ENCODE measurements at places on chromosomes 11 and 22.

GRCh38 chr11:12890476-12890875 lies 118.6 kb upstream of the RASSF10 start:
- no peak for DNase-seq

- DNase-seq = no peak
Measured at GRCh38 chr22:36300396-36301212, 47.7 kb downstream of the APOL1 start.

DNA sequence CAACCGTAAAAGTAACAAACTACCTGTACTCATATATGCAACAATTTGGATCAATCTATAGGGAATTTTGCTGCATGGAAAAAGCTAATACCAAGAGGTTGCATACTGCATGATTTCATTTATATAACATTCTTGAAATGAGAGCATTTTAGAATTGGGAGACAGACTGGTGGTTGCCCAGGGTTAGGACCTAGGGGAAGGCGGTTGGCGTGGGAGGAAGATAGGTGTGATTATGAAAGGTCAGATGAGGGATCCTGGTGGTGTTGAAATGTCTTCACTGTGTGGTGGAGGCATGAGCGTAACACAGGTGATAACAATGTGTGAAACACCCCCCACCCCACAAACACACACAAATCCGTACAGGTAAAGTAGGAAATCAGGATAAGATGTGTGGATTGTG lies 176.6 kb upstream of the ZBED5 start:
- no peak for DNase-seq

DNA sequence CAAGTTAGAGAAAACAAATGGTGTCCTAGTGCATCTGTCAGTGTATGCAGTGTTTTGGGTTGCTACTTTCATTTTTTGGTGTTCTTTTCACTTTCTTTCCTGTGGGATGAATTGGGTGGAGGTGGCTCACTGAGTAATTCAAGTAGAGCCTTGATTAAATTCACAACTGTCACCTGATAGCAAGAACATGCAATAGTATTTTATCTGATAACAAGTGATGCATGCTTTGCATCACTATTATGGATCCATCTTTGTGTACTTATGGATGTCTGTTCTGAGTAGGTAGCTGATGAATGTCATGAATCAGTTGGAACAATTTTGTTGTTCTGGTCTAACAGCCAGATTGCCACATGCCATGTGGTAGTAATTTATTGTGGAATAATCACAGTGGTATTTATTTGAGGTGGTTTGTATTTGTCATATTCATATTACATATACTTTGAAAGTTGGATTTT lies 87.5 kb downstream of the DDX10 start:
- DNase-seq = no peak

DNA sequence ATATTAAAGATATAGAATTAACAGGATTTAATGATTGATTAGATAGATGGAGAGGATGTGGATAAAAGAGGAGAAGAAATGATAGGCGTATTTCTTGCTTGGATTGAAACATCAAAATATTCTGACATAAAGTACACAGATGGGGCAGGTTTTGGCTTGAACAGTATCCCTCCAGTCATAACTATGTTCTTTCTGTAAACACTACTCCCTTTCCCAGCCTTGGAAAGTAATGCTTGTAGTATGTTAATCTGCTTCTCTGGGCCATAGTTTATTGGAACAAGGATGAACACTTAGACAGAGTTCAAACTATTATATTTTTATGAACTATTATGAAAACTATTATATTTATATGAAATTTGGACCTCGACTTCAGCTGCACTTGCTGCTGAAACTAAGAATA lies 419.2 kb downstream of the AASDHPPT start:
- no peak for DNase-seq

- DNase-seq = no peak
Measured at GRCh38 chr11:60848714-60849151, 6.8 kb downstream of the CCDC86 start.

DNA sequence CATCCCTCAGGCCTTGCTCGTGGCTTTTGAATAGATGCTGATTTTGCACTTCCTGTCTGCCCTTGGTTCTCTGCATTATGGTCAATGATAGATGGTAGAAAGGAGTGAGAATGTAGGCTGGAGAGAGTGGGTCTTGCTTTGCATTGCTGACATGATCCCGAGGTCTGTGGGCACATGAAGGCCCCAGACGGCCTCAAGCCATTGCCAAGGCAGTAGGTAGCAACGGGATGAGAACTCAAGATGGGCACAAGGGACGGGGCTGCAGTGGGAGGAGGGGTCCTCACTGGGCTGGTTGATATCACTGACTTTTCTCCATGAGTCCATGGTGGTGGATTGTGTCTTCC lies 54.0 kb downstream of the GAB4 start:
- no peak for DNase-seq

DNA sequence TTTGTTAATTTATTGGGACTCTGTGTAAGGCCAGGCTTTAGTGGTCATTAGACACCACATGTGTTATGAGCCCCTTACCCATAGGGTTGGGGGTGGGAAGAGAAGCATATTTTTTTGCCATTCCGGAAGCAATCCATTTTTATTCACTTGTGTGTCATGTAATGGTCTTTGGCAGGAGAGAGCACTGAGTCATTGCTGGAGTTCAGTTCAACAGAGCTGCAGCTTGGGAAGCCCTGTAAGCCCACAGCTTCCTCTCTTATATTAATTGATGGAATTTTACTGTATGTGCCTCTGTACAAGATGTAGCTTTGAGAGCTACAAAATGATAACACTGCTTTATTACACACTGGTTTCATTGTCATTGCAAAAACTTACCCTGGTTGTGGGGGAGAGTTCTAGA lies 177.3 kb upstream of the SORL1-AS1 start:
- no peak for DNase-seq

DNA sequence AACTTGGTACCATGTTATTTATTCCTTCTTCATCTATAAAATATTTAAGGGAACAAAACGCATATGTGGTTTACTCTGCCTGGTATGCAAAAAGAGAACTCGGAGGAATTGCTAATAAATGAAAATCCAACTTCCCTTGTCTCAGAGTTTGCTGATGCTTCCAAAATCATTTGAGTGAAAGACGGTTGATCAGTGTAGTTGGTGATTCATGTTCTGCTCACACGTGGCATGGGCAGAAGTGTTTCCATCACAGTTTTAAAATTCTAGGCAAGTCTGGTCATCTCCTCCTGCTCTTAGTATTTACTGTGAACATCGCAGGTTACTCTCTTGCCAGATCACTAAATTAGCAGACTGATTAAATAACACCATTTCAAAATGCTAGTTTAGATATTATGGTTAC lies 11.9 kb upstream of the PARVB start:
- no peak for DNase-seq

DNA sequence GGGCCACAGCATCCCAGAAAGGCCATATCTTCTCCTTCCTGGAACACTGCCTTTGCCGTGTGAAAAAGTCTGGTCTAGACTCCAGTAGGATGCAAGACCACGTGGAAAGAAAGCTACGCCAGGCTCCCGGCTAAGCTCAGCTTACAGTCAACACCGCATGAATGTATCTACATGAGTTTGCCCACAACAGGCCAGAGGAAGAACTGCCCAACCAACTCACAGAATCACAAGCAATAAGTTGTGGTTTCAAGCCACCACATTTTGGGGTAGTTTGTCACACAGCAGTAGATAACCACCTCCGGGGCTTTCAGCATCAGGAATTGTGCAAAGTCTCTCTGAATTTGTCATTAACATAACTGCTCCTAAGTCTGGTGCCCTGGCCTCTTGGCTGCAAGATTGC lies 27.3 kb downstream of the HSPA8 start:
- DNase-seq = no peak

GRCh38 chr11:84673753-84674152 lies 953.4 kb downstream of the DLG2 start:
- no peak for DNase-seq

- no peak for DNase-seq
Measured at GRCh38 chr22:28759861-28760560, 12.5 kb upstream of the CCDC117 start.

GRCh38 chr22:48496226-48496845 lies 1331.3 kb downstream of the BRD1 start:
- no peak for DNase-seq

DNA sequence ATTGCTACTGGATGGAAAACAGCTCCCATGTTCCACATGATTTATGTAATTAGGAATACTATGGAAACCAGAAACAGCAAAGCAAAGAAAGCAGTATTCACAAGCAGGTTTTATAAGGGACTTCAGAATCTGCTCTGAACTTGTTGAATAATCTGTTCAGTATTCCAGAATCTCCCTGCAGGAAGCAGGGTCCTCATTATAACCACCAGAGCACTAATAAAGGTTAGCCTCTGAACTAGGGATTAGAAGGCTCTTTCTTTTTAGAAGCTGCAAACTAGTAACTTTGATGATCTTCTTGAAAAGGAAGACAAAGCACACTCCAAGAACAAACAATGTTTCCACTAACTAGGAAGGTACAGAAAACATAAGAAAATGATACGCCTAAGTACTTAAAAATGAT lies 125.8 kb downstream of the DCDC1 start:
- no peak for DNase-seq

- no peak for DNase-seq
Measured at GRCh38 chr11:124233376-124233775, 7.5 kb upstream of the OR8G1 start.

- DNase-seq = no peak
Measured at GRCh38 chr22:20159076-20159475, 8.2 kb upstream of the CCDC188 start.

DNA sequence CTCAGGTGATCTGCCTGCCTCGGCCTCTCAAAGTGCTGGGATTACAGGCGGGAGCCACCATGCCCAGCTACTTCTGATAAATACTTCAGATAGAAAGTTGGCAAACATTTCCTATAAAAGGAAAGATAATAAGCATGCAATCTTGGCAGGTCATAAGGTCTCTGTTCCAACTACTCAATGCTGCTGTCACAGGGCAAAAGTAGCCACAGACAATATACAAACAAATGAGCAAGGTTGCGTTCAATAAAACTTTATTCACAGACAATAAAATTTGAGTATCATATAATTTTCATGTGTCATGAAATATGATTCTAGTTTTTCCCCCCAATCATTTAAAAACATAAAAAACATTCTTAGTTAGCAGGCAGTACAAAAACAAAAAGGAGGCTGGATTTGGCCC lies 53.1 kb upstream of the CLNS1A start:
- DNase-seq = no peak

GRCh38 chr11:115317277-115318185 lies 186.7 kb downstream of the CADM1 start:
- DNase-seq = no peak

DNA sequence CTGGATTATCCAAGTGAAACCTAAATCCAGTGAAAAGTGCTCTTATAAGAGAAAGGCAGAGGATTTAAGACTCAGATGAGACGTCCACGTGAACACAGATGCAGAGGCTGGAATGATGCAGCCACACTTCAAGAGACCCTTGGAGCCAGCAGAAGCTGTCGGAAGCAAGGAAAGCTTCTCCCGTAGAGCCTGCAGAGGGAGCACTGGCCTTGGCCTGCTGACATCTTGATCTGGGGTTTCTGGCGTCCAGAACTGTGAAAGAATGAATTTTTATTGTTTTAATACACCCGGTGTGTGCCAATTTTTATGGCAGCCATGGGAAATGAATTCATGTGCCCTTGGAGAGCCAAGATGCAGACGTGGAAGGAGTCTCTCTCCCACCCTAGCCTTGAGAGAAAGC lies 407.0 kb upstream of the B3GAT1 start:
- no peak for DNase-seq

- no peak for DNase-seq
Measured at GRCh38 chr22:49956914-49957825, 3.4 kb upstream of the PIM3 start.

GRCh38 chr22:46799626-46800025 lies 37.2 kb downstream of the TBC1D22A start:
- no peak for DNase-seq

- no peak for DNase-seq
Measured at GRCh38 chr11:120040151-120040840, 97.6 kb downstream of the TRIM29 start.

DNA sequence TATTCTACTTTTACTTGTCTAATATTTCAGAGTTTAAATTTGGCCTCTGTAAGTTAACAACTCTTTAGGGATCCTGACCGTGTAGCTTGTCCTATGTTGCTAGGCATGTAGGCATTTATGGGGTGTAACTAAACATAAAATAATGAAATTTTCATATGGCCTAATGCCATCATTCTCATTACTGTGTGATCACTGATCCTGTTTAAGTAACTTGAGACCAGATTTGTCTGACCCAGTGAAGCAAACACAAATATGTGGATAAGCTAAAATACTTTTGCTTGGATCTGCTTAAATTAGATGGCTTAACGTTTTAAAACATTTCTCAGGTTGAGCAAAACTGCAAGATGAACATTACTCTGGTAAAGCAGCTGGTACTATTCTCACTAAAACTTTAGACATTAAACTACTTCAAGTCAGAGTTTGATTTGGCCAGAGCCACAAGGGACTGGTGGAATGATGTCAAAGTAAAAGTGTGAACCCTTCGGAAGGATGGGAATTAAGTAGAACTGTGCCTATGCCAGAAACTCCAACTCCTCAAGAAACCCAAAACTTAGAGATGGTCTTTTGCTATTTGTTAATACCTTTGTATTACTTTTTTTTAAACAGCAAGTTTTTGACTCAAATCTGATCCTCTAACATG lies 12.5 kb downstream of the QSER1 start:
- no peak for DNase-seq

GRCh38 chr11:47879259-47880158 lies 31.4 kb upstream of the NUP160 start:
- DNase-seq = no peak

DNA sequence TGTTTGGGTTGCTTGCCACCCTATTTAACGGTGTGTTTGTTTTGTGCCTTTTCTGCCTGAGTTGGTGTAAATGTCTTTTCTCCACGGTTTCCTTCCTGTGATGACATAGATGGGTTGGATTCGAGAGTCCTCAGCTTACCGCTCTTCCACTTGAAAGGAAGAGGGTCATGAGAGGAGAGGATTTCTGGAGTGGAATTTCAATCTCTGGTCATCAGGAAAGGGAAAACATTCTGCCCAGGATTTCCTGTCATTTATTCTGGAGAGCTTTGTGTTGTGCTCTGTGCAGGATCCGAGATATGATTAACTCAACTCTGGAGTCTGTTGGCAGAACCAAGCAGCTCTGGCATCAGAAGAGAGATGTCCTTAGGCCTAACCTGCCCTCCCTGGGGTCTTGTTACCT lies 605.2 kb downstream of the NTM start:
- no peak for DNase-seq

DNA sequence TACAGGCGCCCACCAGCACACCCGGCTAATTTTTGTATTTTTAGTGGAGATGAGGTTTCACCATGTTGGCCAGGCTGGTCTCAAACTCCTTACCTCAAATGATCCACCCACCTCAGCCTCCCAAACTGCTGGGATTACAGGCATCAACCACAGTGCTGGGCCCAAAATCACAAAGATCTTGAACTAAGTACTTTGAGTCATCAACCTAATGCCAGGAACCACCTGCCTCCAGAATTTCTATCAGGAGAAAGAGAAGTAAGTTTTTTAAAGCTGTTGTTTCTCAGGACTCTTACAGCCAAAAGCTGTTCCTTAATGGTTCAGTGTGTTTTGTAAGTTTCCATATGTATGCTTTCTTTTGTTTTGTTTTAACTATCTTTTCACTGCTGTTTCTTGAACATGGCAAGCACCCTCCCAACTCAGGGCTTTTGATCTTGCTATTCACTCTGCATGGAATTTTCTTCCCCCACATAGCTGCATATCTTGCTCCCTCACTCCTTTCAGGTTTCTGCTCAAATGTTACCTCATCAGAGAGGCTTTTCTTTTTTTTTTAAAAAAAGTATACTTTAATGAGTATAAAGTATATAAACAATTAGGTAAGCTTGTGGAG lies 6.0 kb upstream of the PAK1 start:
- DNase-seq = no peak
